ENCODE measurements at places on chromosomes 2 and 18.

- no peak for DNase-seq
These were observed 206.6 kb upstream of the RBMS1 start for GRCh38 chr2:160700021-160700814.

- DNase-seq: no peak
These were observed 5.3 kb upstream of the ORC2 start for GRCh38 chr2:200968735-200969134.

GRCh38 chr2:108413711-108414095 is 35.3 kb upstream of the GCC2 start:
- no peak for DNase-seq

DNA sequence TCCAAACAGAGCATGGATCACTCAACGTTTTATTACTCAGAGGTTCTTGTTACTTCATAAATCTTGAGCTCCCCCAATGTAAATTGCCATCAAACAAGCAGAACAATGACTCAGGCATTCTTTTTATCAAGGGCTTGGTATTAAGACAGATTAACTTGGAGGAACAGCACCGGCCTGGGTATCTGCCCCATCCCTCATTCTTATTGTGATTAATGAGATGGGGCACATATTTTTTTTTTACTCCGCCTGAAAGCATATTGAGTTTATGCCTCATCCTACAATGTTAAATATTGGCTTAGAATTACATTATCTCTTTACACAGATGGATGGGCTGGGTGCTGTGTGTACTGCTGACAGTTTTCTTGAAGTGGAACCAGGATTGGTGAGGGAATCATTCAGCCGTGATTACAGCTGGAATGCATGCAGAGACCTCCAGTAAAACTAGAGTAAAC is 387.3 kb downstream of the CLIP4 start:
- no peak for DNase-seq

DNA sequence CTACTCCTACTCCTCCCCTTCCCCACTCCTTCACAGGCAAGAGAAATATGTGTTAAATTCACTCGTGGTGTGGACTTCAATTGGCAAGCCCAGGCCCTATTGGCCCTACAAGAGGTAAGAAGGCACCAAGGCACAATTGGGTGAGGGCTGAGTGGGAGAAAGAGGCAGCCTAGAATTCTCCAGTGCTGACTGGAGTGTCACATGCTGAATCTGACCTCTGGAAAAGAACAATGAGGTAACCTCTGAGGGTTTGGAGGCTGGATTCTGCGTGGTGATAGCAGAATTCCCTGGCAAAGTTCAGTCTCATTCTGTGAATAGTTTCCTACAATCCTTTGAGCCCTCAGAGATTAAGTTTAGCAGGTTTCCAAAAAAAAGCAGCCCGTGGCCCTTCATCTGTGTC is 6.9 kb downstream of the CENPA start:
- DNase-seq: no peak

DNA sequence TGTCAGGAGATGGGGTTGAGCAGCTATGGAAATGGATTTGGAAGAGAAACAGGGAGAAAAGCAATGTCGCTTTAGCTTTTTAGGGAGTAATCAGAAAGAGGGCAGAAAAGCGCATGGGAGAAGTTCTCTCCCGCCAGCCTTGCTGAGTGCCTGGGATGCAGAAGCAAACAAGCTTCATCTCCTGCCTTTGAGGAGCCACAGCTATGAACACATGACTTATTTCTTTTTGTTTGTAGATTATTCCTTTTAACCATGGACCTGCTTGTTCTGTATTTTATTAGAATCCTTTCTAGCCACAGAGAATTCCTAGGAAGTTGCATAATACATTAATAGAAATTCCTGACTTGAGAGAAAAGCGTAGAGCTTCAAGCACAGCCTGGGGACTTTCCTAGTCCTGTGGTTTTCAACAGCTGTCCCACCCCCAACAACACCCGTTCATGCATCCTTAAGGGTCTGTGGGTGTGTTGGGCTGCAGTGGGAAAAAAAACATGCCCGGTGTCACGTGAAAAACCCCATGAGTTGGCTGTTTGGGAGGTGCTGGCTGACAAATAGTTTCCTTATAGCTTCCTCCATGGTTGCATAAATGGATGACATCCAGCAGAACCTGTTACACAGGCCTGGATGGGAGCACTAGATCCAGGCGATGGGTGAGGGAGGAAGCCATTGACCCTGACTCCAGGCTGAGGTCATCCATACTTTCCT is 14.9 kb downstream of the SLC9A4 start:
- DNase-seq: no peak

GRCh38 chr2:34808426-34808825 is 1209.3 kb upstream of the FAM98A start:
- DNase-seq: no peak

DNA sequence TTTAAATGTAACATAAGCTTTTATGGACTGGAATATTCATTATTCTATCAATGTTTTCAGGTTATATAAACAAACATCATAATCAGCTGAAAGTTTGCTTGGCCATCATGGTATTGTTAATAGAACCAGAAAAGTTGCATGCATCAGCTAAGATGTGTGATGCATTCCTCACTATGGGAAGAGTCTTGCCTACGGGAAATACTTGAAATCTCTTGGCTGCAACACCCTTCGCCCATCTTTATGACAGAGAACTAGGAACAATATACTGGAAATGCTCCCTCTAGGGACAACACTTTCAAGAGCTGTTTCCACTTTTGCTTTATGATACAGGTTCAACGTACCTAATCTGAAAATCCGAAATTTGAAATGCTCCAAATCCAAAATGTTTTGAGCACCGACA is 1390.8 kb downstream of the DPP10 start:
- no peak for DNase-seq

GRCh38 chr2:240432430-240432819 is 3.0 kb upstream of the GPC1 start:
- DNase-seq: peak; percentile 26

GRCh38 chr2:180618570-180618969 is 361.8 kb upstream of the UBE2E3 start:
- DNase-seq: no peak

DNA sequence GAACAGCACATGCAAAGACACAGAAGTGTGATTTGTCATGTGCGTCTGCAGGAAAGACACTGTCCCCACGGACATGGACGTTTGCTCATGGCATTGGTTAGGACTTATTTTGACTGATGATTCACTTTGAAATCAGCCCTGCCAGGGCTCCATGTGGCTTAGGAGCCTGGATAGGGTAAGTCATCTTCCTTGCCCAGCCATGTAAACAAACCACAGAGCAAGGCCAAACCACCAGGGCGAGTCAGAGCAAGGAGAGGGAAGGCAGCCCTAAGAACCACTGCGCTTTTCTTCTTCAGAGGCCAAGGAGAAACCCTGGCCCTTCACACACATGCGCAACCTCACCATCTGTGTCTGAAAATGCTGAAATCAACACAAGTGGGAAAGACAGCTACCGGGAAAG is 88.8 kb downstream of the GFPT1 start:
- DNase-seq: no peak

GRCh38 chr2:174324530-174324929 is 10.2 kb upstream of the SP9 start:
- no peak for DNase-seq

- no peak for DNase-seq
These were observed 38.9 kb upstream of the GMCL1 start for GRCh38 chr2:69790601-69790959.

DNA sequence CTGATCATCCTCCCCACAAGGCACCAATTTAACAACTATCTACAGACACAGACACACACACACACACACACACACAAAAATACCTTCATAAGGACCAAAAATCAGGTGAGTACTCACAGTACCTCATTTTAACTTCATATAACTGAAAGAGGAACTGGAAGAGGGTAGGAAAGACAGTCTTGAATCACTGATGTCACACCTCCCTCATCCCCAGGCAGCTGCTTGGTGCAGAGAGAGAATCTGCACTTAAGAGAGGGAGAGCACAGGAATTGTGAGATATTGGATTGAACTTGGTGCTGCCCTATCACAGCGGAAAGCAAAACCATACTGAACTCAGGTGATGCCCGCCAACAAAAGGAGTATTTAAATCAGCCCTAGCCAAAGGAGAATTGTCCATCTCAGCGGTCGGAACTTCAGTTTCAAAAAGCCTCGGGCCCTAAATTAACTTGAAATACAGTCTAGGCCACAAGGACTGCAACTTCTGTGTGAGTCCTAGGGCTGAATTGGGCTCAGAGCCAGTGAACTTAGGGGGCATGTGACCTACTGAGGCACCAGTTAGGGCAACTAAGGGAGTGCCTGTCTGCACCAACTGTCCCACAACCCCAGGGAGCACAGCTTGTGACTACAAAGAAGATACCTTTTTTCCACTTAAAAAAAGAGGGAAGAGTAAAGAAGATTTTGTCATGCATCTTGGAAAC is 211.1 kb downstream of the LRATD1 start:
- DNase-seq: no peak

DNA sequence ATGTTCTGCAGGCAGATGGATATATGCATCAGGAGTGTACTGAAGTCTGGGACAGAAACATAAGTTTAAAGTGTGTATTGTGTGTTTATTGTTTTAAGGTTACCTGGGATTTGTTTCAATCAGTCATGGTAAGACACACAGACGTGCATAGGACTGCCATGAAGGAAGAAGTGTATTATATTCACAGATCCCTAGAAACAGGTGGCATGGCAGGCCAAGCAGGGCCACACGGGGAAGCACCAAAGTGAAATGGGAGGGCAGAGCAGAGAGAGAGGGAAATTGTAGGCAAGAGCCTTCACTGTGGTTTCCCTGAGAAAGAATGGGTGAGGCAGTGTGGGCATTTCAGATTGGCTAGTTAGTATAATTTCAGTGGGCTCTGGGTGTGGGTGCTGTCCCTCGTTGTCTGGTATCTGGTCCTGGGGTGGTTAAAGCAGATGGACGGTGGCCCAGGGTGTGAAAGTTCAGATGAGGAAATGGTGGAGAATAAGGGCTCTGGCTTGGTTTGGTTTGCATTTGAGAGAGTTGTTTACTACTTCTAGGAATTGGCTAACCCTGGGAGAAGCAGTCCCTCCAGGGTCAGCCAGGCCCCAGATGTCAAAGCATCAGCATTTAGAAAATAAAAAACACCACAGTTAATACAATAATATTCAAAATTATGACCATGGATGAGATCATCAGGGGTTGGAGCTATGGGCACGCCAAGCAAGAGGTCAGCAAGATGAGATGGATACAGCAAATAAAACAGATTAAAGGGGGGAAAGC is 160.0 kb downstream of the LRRC30 start:
- no peak for DNase-seq

- peak; percentile 51 for DNase-seq
These were observed 3.7 kb upstream of the SPR start for GRCh38 chr2:72883356-72883962.

GRCh38 chr2:195697681-195698220 is 40.7 kb downstream of the SLC39A10 start:
- DNase-seq: no peak

GRCh38 chr2:175062787-175063585 is 57.8 kb upstream of the CHN1 start:
- DNase-seq: no peak

- DNase-seq: peak; percentile 67
These were observed 40.2 kb downstream of the EFEMP1 start for GRCh38 chr2:55883357-55883756.

DNA sequence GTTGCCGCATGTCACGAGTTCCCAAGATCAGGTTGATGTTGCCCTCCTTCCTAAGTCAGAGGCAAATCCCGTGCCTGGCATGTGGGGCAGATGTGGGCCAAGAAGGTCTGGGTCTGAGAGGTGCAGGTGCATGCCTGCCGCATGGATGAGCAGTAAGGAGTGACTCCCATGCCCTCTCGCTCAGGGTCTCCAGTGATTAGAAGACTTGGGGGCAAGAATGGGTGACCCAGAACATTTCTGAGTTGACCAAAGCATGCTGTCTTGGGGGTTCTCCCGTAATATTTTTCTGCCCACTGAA is 120.6 kb upstream of the HDAC4 start:
- no peak for DNase-seq

GRCh38 chr2:20224164-20224715 is 690 bp downstream of the SDC1 start:
- no peak for DNase-seq

DNA sequence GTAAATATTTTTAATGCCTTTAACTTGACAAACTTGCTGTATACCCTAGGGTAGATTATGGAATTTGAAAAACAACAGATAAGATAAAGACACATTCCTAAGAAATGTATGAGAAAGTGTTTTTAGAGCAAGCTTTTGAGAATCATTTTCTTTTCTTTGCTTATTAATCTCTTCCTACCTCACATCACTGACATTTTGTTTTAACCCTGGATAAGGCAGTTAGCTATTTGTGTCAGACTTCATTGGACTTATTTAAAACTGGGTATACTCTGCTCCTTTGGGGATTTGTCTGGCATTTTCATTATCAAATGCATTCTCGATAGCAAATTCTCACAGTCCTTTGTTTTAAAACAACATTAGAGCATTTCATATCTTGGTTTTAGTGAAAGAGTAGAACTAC is 17.2 kb downstream of the EML4 start:
- DNase-seq: no peak

DNA sequence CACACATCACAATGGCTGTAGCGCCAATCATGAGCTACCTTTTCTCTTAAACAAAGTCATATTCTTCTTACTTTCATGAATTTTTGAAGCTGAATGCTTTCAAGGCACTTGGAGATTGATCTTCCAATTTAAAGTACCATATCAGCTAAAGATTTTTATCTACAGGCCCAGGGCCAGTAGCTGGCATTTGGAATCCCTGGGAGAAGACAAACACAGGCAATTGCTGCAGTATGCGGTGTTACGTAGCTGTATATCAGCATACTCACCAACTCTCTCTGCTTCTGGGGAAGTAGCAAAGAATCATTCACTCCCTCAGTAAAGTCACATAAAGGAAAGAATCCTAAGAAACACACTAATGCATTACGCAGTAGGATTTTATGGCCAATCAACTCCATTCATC is 202.3 kb downstream of the DLGAP1 start:
- no peak for DNase-seq

DNA sequence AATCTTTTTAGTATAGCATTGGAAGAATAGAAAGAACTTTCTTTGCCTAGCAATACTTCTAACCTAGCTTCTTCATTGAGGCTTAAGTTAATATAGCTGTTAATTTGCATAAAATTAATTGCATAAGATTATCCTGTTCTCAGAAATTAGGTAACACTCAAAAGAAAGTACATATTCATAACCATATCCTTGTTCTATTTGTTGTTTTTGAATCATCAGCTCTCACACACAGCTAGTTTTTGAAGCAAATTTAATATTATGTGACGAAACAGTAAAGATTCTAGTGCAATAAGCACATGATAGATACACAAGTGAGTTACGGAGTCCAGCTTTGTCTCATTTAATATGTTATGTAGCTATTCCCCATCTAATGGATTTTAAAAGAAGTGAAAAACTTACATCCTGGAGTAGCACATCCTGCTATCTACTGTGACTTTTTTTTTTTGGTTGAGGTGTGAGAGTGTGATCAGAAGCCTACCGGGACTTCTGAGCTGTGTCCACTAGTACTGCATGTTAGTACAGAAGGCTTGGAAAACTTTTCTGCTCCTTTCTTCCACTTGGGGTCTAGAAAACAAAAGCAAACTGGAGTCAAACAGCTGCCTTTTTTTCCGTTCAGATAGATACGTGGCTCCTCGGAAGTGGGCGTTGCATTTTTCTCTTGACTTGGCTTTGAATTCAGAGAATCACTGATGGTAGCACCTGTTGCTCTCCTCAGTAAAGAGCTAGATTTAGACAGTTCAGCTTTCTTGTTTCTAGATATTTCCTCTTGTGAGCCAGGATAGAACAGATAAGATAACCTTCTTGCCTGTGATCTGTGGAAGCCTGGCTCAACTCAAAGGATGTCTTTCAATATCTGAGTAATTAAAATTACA is 27.2 kb downstream of the KDM3A start:
- no peak for DNase-seq

All from ovary (tissue), 10 donors.